CD4-positive, alpha-beta T cell treated with Interleukin-2 at 100 ng/mL for 4 hours (primary cell): ENCODE measurements at places on chromosomes 16 and 17.

GRCh38 chr16:24681793-24682192 is 47.7 kb upstream of the TNRC6A start:
- DNase-seq = no peak

GRCh38 chr17:73743518-73744201 is 99.4 kb upstream of the SDK2 start:
- no peak for DNase-seq

DNA sequence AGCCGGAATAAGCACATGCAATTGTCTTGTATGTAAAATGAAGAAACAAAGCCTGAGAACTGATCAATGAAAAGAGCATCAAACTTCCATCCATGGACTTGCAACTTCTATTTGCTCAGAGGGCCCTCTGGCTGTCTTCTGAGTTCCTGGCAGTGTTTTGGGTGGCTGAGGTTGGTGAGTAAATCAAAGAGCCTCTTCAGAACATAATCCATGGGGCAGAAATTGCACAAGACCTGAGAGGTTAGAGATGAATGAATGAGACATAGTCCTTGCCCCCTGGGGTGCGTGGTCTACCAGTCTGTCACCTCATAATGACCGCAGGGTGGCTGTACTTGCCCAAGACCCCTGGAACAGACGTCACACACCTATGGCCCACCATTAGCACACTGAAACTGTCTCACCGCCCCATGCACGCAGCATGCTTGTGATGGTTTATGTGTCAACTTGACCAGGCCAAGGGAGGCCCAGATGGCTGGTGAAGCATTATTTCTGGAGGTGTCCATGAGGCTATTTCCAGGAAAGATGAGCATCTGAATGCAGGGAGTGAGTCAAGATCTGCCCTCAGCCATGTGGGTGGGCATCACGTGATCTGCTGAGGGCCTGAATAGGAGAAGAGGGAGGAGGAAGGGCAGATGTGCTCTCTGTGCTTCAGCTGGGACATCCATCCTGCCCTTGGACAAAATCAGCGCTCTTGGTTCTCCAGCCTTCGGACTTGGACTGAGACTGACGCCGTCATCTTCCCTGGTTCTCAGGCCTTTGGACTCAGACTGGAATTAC is 8.3 kb downstream of the PIK3R6 start:
- DNase-seq = no peak

DNA sequence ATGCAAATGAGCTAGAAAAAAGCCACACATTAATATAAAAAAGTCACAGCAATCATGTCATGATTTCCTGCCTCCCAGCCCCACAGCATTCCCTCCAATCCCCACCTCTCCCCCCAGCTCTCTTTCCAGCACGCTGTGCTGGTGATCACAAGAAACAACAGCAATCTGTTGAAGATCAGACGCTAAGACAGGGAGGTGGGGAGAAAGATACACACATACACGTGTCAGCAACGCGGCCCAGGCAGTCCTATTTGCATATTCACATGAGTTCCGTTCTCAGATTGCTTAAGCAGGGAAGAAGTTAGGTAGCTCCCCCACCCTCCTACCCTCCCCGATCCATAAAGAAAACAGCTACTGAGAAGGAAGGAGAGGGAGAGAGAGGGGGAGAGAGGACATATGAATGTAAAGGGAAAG is 405.5 kb upstream of the PSMD7 start:
- no peak for DNase-seq

- DNase-seq = peak; percentile 48
These were observed 1.2 kb downstream of the STAT3 start for GRCh38 chr17:42386777-42387657.

GRCh38 chr17:2803386-2803785 is 7.1 kb downstream of the RAP1GAP2 start:
- no peak for DNase-seq

DNA sequence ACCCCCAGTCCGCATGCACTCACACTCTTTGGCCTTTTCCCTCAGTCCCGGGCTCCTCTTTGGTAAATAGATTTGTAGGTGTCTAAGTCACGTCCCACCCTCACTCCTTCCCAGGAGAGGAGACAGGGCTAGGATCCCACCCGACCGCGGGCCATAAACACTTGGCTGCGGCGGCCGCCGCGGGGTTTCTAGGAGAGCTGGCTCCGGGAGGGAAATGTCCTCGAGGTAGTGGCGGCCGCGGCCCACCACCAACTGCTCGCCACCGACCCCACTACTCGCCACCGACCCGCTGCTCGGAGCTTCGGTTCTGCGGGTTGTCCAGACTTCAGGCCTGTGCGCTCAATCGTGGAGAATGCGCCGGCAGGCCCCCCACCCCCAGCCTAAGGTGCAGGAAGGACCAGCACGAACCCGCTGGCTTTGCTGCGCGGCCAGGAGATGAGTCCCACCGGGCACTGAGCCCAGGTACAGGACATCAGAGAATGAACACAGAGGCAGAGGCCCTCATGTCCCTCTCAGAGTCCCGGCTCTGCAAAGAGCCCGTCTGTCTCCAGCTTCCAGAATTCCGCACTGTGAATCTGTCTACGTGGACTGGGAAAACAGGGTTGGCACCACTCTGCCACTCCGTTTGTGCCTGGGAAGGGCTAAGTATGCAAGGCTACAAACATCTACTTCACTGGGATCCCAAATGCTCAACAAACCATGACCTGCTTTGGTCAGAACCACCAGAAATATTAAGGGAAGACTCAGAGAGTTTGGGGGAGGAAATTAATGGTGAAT is 2.5 kb downstream of the PRAC2 start:
- DNase-seq = no peak

DNA sequence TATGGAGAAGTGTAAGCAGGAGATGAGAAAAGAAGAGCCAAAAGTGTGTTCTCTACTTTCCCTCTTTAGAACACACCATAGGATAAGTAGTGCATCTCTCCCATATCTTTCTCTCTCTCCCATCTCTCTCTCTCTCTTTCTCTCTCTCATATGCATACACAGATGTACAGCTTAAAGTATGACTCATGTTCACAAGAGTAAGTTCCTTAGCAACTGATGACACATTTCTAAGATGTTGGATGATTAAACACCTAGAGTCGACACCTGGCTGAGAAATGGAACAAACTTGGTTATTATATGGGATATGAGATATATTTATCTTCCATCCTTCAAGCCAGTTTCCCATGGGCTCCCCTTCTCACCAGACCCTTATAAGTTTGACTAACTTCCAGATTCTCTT is 113.5 kb downstream of the TMEM132E start:
- DNase-seq = no peak

DNA sequence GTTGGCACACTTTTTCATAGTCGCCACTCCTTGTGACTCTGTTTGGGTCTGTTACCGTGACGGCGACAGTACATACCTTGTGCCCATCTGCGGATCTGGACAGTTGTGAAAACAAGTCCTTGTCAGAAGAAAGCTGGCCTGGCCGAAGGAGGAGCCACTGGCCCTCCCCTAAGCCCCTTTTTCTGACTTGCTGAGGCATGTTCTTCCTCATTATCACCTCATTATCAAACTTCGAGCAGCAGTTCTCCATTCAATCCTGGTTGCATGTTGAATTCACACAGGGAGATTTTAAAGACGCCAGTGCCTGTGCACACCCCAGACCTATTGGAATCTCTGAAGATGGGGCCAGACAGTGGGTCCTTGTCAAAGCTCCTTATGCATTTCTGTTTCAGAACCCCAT is 61.1 kb downstream of the CYLD start:
- DNase-seq = no peak
